ENCODE measurements at places on chromosomes 2 and 18.

- DNase-seq, result no peak
These were observed 270.1 kb upstream of the POU3F3 start for GRCh38 chr2:104583811-104584210.

DNA sequence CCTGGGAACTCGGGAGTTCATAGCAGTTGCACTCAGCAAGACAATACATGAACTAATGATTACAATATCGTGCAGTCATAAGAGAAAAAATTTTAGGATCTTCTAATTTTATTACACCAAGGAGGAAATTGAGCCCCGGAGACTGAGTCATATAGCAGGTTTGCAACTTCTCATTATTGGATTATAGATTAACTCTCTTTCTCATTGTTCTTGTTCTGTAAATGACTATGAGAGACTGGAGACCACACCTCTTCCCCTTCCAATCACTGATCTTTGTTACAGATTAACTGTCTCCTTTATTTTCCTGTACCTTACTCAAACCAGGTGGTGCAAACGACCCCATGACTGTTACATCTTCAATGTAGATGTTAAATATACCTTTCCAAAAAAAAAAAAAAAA is 435.8 kb upstream of the DDX18 start:
- DNase-seq, result no peak

- DNase-seq, result no peak
These were observed 12.2 kb upstream of the ZAP70 start for GRCh38 chr2:97701186-97701585.

- DNase-seq, result no peak
These were observed 65.4 kb upstream of the MMADHC start for GRCh38 chr2:149652926-149653325.

DNA sequence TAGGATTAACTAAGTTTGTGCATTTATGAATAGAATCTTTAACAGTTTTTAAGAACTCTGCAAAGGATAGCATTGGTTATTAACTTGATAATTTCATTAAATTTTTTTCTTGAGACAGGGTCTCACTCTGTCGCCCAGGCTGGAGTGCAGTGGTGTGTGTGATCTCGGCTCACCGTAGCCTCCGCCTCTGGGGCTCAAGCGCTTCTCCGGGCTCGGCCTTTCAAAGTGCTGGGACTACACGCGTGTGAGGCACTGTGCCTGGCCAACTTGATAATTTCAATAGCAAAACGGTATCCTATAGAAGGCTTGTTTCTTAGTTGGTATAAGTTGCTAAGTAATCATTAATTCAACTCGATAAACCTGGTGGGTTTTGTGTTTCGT is 38.0 kb downstream of the ADNP2 start:
- no peak for DNase-seq

- DNase-seq, result no peak
These were observed 142.3 kb upstream of the KCNJ3 start for GRCh38 chr2:154556146-154556545.

DNA sequence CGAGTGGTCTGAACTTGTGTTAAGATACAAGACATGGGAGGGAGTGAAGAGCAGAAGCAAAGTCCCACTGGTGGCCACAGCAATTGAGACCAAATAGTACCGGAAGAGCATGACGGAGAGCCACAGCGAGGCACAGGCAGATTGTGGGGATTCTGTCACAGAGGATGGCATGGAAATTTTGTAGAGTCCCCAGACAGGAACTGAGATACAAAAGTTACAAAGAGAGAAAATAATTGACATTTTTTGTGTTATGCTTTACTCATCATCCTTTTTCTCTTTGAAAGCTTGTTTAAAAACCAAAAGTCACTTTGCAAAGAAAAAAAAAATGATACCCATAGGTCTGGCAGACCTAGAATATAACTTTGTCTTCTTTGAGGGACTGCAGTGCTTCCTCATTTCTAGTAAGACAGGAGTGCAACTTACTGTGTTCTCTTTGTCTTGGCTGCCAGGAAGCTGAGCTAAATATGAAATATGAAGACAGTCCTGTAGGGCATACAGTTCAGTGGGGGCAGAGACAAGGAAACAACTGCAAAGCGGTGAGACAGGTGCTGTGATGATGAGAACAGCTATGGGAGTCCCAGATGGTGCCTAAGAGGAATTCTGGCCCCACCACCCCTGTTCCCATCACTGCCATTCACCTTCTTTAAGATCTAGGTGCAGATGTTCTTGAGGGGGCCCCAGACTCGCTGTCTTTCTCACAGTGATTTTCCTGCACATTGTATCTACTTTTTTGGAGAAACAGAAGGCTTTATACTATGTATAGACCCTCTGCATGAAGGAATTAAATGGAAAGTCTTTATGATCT is 5.2 kb downstream of the ARHGAP25 start:
- no peak for DNase-seq

GRCh38 chr2:171158036-171158789 is 2.5 kb downstream of the TLK1 start:
- DNase-seq, result no peak

DNA sequence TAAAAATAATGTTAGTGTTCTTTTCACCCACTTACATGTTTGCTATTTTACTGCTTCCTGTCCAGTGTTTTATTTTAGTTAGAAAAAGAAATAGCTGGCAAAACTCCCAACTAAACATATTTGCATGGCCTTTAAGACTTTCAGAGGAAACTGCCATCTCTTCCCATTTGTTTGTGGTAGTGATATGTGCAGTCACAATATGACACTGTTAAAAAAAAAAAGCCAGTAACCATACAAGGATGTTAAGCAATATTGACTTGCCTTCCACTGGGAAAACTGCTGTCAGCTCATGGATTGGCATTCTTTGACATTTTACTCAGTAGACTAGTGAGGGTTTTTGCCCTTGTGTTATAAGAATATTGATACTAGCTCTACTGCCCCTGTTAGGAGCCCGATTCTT is 29.1 kb downstream of the XIRP2 start:
- no peak for DNase-seq

- DNase-seq, result no peak
These were observed 1.8 kb upstream of the KCNE4 start for GRCh38 chr2:223050188-223050587.

DNA sequence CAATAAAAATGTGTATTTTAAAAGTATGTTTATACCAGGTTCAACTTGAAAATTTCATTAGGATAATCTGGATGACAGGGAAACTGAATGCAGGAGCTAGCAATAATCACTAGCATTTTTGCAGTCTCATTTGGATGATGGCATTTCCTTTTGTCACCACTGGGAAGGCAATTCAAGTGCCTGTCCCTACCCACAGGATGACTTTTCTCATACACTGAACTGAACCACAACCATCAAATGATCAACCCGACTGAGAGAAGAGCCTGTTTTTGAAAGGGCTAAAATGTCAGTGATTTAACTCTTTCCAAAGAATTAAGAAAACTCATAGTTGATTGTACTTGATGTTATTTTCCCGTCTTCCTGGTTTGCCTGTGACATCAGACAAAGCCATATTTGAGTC is 115.0 kb downstream of the FAM124B start:
- no peak for DNase-seq

GRCh38 chr2:439077-439476 is 151.2 kb upstream of the ALKAL2 start:
- no peak for DNase-seq

GRCh38 chr2:73640946-73641766 is 1.1 kb downstream of the NAT8 start:
- no peak for DNase-seq

GRCh38 chr2:70944111-70944690 is 8.5 kb downstream of the ATP6V1B1 start:
- no peak for DNase-seq

- no peak for DNase-seq
These were observed 413 bp downstream of the ALKAL2 start for GRCh38 chr2:287471-287885.

DNA sequence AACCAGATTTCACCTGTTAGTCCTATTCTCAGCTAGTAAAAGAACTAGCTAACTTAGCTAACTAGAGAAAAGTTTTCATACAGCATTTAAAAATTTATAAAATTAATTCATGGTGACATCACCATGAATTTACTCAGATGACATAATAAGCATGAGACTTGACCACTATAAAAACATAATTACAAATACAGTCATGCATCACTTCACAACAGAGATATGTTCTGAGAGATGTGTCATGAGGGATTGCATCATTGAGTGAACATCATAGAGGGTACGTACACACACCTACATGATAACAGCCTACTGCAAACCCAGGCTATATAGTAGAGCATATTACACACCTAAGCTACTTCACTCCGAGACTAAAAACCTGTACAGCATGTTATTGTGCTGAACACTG is 481.3 kb upstream of the CHAC2 start:
- no peak for DNase-seq

DNA sequence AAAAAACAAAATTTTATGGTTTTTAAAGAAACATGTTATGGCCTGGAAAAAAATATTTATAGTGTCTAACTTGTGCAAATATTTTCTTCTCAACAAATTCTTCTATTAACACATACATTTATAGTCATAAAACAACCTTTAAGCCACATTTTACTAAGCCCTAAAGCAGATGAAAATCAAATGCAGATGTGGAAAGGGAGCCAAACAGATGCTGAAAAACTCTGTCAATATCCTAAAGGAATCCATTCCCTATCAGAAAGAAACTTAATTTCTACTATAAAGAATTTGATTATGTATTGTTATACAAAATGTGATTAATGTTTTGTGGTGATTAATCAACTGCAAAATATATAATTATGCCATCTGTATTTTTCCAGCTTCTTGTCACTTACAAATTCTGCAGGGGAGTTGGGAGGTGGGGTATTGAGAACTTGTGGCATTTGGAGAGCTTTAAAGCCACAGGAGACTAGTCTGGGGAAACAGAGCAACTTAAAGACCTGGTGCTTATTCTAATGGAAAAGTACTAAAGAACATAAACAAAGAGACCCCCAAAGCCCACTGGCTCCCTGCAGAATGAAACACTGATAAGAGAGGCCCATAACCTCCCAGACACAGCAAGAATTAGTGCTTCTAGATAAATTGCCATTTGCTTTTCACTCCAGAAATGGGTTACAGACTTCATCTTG is 1721.0 kb upstream of the PIK3C3 start:
- DNase-seq, result no peak

DNA sequence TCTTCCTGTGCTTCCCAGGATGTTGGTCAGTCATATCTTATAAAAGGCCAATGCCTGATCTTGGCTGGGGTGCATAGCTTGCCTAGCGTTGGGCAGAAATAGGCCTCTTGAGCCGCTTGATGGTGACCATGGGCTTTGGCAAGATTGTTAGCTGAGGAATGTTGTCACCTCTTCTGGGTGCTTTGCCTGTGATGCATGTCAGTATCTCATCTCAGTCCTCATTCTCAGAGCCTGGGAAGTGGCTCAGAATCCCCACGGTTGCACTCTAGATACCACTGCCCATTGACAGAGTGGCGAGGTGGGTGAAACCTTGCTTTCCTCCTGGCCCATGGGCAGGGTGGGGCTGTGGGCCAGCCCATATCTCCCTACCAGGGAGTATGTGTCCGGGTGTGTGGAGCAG is 79.2 kb upstream of the MGAT5 start:
- DNase-seq, result no peak

GRCh38 chr2:58266211-58266610 is 25.1 kb upstream of the FANCL start:
- DNase-seq, result no peak

DNA sequence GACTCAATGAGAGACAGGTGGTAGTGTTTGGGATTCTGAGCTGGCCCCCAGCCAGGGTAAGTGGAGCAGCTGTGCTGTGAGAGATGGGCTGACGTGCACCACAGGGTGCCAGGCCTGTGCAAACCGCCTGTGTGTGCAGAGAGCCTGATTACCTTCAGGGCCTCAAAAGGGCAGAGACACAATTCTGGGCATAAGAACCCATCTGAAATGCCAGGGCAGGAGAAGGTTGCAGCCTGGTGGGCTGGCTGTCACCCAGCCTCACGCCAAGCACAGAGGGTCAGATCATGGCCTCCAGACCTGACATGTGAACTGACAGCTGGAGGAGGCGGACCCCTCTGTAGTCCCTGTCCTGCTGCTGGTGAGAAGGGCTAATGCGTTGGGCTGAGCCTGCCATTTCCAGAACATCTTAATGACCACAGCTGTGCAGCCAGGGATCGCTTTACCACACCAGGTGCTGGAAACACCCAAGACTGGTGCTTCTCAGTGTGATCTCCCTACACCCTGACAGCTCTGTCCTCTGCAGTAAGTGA is 100.9 kb downstream of the ARL4C start:
- DNase-seq, result no peak

DNA sequence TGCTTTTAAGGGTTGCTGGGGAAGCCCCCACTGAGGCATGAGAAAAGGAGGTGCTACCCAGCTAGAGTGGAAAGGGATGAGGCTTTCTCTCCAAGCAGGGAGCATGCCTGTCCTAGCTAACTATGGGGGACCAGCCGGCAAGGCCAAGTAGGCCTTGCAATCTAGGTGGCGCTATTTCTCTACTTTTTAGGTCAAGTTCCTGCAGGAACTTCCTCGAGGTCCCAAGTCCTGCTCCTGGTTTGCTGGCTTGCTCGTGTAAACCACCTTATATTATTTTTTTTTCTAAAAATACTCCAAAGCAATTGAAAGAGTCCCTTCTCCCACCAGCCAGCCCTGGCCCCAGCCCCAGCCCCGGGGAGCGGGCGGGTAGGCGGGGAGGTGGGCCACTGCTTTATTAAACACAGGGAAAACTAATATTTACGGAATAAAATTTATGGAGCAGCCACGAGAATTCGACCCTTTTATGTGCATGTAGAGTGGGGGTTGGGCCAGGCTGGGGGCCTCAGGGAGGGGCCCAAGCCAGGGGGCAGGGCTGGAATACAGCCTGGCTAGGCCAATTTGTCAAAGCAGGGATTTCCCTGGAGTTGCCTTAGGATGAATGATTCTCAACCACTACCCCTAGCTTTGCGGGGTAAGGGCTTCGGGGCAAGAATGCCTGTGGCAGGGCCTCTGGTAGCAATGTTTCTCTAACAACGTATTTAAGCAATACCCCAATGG is 12.8 kb upstream of the IHH start:
- DNase-seq, result no peak

GRCh38 chr18:57150828-57151227 is 3.9 kb downstream of the BOD1L2 start:
- DNase-seq, result no peak

DNA sequence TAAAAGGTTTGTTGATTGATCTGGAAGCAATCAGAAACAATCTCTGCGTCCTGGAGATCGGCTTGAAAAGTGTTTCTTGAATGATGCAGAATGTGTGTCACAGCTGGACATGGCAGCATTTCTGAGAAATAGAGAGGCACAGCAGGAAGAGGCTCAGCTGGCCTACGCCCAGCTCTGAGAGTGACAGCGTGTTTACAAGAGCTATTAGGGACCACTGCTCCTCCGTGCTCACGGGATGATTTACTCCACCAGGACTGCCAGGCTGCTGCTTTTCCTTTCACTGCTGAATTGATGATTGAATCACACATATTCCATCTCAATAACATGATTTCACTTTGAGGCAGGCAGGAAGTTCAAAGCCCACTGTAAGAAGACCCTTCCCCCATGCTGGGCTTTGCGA is 62.8 kb downstream of the GALNT14 start:
- DNase-seq, result no peak

- no peak for DNase-seq
These were observed 84.0 kb downstream of the LIPG start for GRCh38 chr18:49645841-49646351.
